ENCODE measurements at places on chromosomes 5 and 9.

GRCh38 chr5:55377810-55378209 is 70.0 kb downstream of the MTREX start:
- DNase-seq = no peak

- no peak for DNase-seq
Observed at GRCh38 chr5:54861212-54861894, 124.0 kb downstream of the ESM1 start.

DNA sequence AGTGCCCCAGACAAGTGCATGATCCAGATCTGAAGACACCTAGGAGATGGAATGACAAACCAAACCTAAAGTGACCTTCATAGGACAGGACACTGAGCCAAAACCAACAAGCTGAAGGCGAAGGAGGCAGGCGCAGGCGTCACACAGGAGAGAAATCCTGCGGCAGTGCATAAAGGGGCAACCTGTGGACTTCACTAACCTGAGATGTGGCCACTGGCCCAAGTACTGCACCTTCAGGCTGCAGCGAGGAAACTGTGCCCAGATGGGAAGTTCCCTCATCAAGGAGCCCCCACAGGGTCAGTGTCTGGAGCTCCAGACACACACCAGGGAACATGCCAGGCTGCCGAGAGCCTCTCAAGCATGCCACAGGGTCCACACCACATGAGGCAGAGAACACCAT is 3.7 kb downstream of the IPPK start:
- no peak for DNase-seq

GRCh38 chr5:83530193-83530592 is 58.6 kb downstream of the VCAN start:
- DNase-seq = no peak

- DNase-seq = no peak
Observed at GRCh38 chr9:91101611-91102168, 260.0 kb downstream of the AUH start.

GRCh38 chr5:96228408-96228807 is 204.6 kb downstream of the PCSK1 start:
- no peak for DNase-seq

GRCh38 chr5:125263356-125263755 is 516.9 kb upstream of the ZNF608 start:
- DNase-seq = no peak

All from SHP77 (cell line).